ENCODE measurements at places on chromosomes 2 and 18. TPM values are rescaled to one million over a fixed set of nuclear protein-coding genes. Genes with fewer than 3 reads are reported as not detected.

CCL20 gene
- not detected for total RNA-seq

DNA sequence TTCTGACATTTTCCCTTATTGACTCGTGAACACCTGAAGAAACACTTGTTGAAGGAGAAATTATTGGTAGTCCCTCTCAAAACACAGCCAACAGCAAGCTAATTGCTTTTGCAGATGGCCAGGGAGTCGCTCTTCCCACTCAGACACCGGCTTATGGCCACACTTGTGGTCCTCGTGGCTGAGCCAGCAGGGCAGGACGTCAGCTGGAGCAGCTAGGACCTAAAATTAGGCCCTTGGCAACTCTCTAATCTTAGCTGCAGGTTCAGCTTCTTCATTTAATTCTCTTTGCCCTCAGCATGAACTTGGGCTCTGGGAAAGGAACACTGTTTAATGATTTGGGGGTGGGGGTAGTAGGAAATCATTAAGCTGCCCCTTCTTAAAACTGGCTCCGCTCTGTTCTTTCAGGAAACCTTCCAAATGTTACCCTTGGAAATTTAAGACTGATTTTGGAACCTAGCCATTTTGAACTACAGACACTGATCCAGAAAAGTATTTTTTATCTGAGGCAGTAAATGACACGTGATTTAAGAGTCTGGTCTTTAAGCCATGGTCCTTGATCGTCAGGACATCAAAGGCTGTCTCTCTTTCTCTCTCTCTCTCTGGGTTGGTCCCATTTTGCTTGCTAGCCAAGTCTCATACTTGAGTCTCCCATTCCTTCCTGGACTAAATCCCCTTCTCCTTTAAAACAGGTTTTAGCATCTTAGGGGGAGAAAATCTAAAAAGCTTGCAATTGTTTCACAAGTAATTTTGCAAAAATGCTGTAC, 77.5 kb downstream of the CDK15 start:
- H3K27ac ChIP-seq = no peak overlapping the region
- DNase-seq = no peak
- H3K36me3 ChIP-seq = no peaks in the 10 kb centered on the region
- H3K27me3 ChIP-seq = no peaks in the 10 kb centered on the region
- peaks cover 39% of the 10 kb centered on the region for H3K4me1 ChIP-seq

DNA sequence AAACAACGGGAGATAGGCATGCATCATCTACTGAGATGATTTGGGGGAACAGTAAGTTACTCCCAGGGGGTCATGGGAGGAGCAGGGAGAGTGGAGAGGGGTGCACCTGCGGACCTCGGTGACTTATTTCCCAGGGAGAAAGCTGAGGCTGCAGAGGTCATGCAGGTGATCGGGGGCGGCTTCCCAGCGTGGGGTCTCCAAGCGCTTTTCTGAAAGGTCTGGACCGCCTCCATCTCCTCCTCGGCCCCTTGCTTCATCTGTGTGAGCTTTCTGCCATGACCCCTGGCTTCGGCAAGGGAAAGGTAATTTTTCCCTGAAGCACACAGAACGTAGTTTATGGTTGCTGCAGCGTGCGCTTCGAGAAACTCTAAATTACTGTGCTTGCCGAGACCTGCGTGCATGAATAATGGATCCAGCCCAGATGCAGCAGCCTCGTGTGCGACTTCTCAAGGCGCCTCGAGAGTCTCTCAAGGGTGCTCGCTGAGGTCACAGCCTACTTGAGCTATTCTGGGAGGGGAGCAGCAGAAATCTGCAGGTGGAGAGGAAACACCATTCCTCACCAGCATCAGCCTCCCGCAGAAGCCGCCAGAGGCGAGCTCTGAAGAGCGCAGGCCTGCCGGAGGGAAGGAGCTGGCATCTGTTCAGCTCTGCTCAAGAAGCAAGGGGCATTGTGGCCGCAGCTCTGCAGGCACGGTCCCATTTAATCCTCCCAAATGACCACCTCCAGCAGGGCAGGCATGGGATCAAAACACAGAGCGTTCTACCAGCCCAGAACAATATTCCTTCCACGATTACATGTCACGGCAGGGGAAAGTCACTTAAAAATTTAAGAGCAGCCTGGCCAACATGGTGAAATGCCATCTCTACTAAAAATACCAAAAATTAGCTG, 308.4 kb upstream of the MYT1L start:
- H3K36me3 ChIP-seq = no peaks in the 10 kb centered on the region
- no peak overlapping the region for H3K4me3 ChIP-seq
- no peaks in the 10 kb centered on the region for H3K4me1 ChIP-seq

GRCh38 chr2:202377207-202377761, 1.2 kb downstream of the BMPR2 start:
- H3K4me3 ChIP-seq = peak overlapping the region; percentile 88
- no peaks in the 10 kb centered on the region for H3K27me3 ChIP-seq
- H3K27ac ChIP-seq = peak overlapping the region; percentile 99
- H3K36me3 ChIP-seq = no peaks in the 10 kb centered on the region

CHST10 gene
- total RNA-seq = 12.5 TPM

C1QL2 gene
- not detected for total RNA-seq

TRIM43 gene
- total RNA-seq = not detected

DNA sequence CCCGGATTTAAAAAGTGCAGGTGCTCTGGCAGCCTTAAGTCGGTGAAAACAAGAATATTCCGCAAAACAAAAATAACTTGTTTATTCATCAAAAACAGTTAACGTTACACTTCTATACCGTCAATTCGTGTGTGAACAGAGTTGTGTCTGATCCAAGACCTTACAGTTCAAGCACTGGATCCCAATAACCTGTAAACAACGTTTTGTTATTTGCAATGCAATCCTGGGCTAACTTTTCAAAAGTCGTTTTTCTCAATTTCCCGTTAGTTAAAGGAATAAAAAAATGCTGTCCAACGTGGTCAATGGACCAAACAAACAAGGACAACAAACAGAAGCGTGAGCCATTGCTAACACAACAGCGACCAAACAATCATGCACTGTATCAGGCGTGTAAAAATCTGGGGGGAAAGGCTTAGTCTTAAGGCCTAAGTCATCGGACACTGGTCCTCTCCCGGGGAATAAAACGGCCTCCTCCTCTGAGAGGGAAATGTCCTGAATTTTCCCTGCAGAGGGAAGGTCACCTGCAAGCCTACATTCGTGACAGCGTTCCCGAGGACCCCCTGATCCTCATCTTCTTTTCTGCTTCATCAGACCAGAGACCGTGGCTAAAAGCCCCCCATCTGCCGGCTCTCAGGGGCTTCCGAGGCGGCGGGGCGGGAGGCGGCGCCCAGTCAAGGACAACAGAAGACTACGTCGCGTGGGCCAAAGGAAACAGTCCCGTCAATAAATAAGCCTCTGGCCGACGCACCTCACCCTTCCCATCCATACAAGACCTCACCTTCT, 490 bp downstream of the NDUFS1 start:
- peaks cover 15% of the 10 kb centered on the region for H3K36me3 ChIP-seq
- H3K27ac ChIP-seq = peak overlapping the region; percentile 95
- no peaks in the 10 kb centered on the region for H3K27me3 ChIP-seq
- peak overlapping the region; percentile 74 for H3K4me3 ChIP-seq
- DNase-seq = no peak

DNA sequence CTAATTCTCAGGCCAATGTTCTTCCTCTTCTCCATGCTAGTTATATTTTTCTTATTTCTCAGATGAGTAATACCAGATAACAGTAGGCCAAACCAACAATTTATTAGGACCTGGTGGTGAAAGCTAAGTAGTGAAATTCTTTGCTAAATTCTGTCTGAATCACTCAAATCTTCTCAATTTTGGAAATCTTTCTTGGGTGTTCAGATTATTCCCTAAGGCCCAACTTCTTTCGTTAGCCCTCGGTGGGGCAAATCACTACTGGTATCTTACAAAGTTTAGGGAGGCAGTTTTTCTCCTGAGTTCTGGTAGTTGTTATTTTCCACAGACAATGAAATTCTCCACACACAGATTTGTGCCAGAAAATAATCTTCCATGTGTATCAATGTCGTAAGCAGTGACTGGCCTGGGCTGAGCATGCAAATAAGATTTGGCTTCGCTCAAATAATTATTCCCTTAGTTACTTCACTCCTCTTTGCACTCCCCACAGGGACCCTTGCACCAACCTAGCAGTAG, 443.5 kb upstream of the SLC14A2 start:
- H3K4me1 ChIP-seq = no peaks in the 10 kb centered on the region
- no peak overlapping the region for H3K4me3 ChIP-seq
- H3K27me3 ChIP-seq = no peaks in the 10 kb centered on the region
- DNase-seq = peak; percentile 26
- H3K36me3 ChIP-seq = no peaks in the 10 kb centered on the region
- no peak overlapping the region for H3K27ac ChIP-seq

FBXO15 gene
- total RNA-seq = 1.0 TPM

ACADL gene
- 167 TPM for total RNA-seq

IKZF2 gene
- total RNA-seq = 17.3 TPM

GRCh38 chr2:187445051-187445450, 3.0 kb downstream of the CALCRL start:
- H3K36me3 ChIP-seq = no peaks in the 10 kb centered on the region
- DNase-seq = no peak
- H3K4me1 ChIP-seq = no peaks in the 10 kb centered on the region
- H3K4me3 ChIP-seq = no peak overlapping the region
- H3K27ac ChIP-seq = no peak overlapping the region

- no peak overlapping the region for H3K4me3 ChIP-seq
- H3K36me3 ChIP-seq = no peaks in the 10 kb centered on the region
- DNase-seq = no peak
- peaks cover 11% of the 10 kb centered on the region for H3K4me1 ChIP-seq
Measured at GRCh38 chr2:190582736-190583506, 48.4 kb upstream of the NEMP2 start.

APCDD1 gene
- total RNA-seq = 120 TPM

GRCh38 chr18:63293935-63294334, 25.6 kb downstream of the BCL2 start:
- H3K4me1 ChIP-seq = peaks cover 51% of the 10 kb centered on the region
- H3K36me3 ChIP-seq = no peaks in the 10 kb centered on the region
- no peak for DNase-seq
- H3K27ac ChIP-seq = no peak overlapping the region
- no peaks in the 10 kb centered on the region for H3K27me3 ChIP-seq

HOXD10 gene
- 0.87 TPM for total RNA-seq

GRCh38 chr18:6878556-6879297, 149.2 kb downstream of the ARHGAP28 start:
- H3K36me3 ChIP-seq = no peaks in the 10 kb centered on the region
- DNase-seq = peak; percentile 11
- no peak overlapping the region for H3K4me3 ChIP-seq
- H3K27ac ChIP-seq = no peak overlapping the region

SPC25 gene
- total RNA-seq = not detected

LAMA3 gene
- total RNA-seq = 46.3 TPM

ANKRD30BL gene
- not detected for total RNA-seq

DNA sequence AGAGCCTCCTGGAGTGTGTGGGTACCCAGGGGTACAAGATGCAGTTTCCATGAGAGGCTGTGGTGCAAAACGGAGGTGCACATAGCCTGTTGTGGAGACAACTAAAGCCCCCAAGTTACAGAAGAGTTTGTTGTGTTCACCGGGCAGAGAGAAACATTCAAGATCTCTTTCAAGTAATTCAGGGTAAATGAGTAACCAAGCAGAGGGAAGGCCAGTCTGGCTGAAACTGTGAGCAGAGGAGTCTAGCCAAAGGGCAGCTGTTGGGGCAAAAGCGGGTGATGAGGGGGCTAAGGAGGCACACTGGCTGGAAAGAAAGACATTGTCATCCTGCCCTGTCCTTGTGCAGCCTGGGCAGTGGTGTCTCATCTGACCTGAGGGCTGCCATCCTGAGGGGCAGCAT, 52.0 kb downstream of the CXCR4 start:
- H3K27ac ChIP-seq = no peak overlapping the region
- H3K4me1 ChIP-seq = no peaks in the 10 kb centered on the region
- no peaks in the 10 kb centered on the region for H3K36me3 ChIP-seq
- H3K4me3 ChIP-seq = no peak overlapping the region

TMEFF2 gene
- total RNA-seq = not detected

DNA sequence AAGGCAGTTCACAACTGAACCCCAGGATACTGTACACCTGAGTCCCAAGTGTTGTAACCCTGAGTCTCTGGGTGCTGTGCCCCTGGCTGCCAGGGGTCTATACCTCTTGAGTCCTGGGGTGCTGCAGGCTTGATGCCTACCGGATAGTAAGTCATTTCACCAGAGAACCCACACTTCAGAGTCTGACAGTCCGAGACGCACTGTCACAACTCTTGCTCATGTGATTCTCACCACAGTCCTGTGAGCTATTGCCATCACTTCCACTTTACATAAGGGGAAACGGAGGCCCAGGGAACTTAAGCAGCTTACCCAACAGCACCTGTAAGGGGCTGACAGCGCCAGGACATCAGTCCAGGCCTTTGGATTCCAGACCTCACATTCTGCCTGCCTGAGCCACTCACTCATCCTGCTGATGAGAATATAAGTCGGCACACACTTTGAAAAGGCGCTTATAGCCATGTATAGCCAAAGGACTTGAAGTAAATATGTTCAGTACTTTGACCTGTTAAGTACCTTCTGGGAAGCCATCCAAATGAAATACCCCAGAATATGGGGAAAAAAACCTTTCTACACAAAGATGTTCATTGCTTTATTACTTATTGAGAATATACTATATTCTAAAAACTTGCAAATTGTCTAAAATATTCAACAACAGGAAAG, 180.7 kb upstream of the ID2 start:
- H3K4me3 ChIP-seq = no peak overlapping the region
- no peak overlapping the region for H3K27ac ChIP-seq
- no peak for DNase-seq
- H3K4me1 ChIP-seq = no peaks in the 10 kb centered on the region
- no peaks in the 10 kb centered on the region for H3K27me3 ChIP-seq

GRCh38 chr2:143893371-143893770, 626.5 kb downstream of the ZEB2 start:
- H3K4me1 ChIP-seq = no peaks in the 10 kb centered on the region
- no peak for DNase-seq
- no peak overlapping the region for H3K27ac ChIP-seq
- no peaks in the 10 kb centered on the region for H3K27me3 ChIP-seq
- H3K36me3 ChIP-seq = no peaks in the 10 kb centered on the region

C1GALT1C1L gene
- total RNA-seq = 0.42 TPM

DNA sequence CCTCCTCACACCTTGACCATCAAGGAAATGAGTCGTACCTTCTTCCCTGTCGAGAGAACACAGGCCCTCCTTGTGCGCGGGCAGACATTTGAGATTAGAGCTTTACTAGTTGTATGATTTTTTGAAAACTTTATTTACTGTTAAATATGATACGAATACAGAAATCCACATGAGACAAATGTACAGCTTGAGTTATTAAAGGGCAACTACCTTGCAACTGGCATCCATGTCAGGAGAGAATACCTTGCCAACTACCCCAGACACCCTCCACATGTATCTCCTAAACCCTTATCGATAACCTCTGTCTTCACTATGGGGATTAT, 28.3 kb downstream of the KLHL23 start:
- H3K27me3 ChIP-seq = no peaks in the 10 kb centered on the region
- H3K4me1 ChIP-seq = no peaks in the 10 kb centered on the region
- no peaks in the 10 kb centered on the region for H3K36me3 ChIP-seq
- no peak overlapping the region for H3K27ac ChIP-seq
- DNase-seq = no peak
- H3K4me3 ChIP-seq = no peak overlapping the region

DNA sequence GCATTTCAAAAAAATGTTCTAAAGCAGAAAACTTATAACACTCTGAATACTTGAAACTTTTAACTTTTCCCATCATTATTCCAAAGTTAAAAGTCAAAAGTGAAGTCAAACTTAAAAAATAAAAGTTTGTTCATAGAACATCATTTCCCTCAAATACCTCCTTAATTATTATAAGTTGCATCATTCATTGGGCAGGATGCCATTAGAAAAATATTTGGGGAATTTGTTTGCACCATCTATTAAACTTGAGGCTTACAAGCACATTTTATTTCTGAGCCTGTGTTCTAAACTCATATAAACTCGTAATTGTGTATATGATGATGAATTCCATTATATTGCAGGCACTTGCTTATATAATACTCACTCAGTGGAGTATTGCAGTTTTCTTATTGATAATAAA, 588.0 kb upstream of the NRXN1 start:
- H3K27me3 ChIP-seq = no peaks in the 10 kb centered on the region
- no peak for DNase-seq
- H3K4me3 ChIP-seq = no peak overlapping the region
- no peaks in the 10 kb centered on the region for H3K4me1 ChIP-seq
